Suprapubic skin (tissue), 4 donors: ENCODE measurements at places on chromosomes 2 and 18.

- no peak for DNase-seq
- no peaks in the 10 kb centered on the region for H3K27me3 ChIP-seq
- H3K4me3 ChIP-seq: no peak overlapping the region
- peaks cover 4% of the 10 kb centered on the region for H3K4me1 ChIP-seq
- H3K27ac ChIP-seq: no peak overlapping the region
Measured at GRCh38 chr2:208285853-208286252, 19.8 kb downstream of the PIKFYVE start.

GRCh38 chr2:79200762-79201161, 41.2 kb upstream of the REG3A start:
- no peaks in the 10 kb centered on the region for H3K36me3 ChIP-seq
- H3K4me3 ChIP-seq: no peak overlapping the region
- no peak overlapping the region for H3K27ac ChIP-seq
- no peak for DNase-seq
- H3K4me1 ChIP-seq: no peaks in the 10 kb centered on the region

DNA sequence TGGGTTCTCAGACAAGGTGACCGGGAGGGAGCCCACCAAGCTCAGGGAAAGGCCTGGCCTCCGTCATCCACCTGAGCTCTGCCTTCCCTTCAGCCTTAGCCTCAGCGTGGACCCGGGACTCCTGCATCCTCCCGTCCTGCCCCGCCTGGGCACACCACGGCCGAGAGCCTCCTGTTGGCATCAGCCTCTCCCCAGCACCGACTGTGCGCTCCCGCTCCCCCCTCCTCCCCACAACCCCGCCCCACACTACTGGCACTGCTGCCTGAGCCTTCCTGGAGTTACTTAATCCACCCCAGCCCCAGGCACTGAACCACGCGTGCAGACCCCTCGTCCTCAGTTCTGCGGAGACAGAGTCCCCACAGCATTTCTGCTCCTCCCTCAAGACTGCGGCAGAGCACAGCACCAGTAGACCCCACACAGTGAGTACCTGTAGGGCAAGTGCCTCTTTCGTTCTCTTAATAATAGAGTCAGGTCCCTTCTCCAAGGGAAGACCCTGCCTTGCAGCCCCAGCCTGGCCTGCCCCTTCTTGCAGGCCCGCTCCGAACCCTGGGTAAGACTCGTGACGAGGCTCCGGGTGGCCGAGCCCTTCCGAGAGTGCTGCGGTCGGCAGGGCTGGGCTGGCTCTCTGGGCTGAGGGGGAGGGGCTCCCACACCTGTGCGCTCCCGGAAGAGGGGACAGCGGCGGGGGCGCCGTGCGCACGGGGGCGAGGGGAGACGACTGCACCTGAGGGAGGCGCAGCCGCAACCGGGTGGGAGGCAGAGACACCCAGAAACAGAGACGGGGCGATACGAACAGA, at the start of gene AMER3:
TSS of gene AMER3 (plus strand) at position 285 of the 797 bp plus-strand sequence. CDS start 6,533 bp downstream, outside the sequence.
- H3K36me3 ChIP-seq: no peaks in the 10 kb centered on the region
- peaks cover 65% of the 10 kb centered on the region for H3K27me3 ChIP-seq
- no peak within 1 kb of the TSS for H3K27ac ChIP-seq
- peaks cover 5% of the 10 kb centered on the region for H3K4me1 ChIP-seq
- H3K4me3 ChIP-seq: peak within 1 kb of the TSS; percentile 47

DNA sequence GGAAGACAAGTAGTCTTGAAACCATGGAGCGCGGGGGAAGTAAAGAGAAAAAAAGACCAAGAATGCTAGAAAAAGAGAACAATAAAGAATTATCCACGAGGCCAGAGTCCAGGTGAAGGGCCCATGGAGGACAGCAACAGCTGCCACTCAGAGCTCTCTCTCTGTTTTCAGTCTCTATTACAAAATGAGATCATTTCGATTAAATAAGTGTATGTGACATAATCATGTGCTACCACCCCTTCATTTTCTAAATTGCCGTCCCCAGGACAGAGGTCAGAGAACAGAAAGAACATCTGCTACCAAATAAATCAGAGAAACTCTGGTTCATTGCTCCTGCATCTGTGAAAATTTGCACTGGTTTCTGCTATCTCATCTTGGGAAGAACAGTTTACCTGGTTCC, 838.7 kb downstream of the RNF144A start:
- no peak overlapping the region for H3K4me3 ChIP-seq
- H3K27me3 ChIP-seq: no peaks in the 10 kb centered on the region
- H3K27ac ChIP-seq: no peak overlapping the region
- no peaks in the 10 kb centered on the region for H3K4me1 ChIP-seq
- H3K36me3 ChIP-seq: no peaks in the 10 kb centered on the region

DNA sequence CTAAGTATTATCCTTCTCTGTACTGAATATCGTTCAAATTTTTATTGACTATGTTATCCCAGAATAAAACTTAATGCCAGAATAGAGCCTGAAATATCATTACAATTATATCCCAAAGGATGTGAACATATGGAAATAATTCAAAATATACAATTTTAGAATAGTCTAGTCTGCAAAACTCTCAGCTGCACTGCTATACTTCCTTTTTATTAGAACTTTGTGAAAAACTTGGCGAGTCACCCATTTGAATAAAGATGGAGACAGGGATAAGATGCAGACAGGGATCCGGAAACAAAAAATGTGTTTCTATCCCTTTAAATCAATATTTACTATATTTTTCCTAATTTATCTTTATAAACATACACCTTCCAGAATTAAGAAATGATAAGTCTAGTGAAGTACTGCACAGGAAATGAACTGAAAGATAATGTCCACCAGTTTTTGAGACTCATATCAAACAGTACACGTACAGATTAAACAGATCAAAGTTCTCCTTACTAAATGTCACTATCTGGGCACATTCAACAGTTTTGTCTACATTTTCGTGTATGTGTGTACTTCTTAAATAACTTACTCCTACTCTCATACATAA, 107.8 kb downstream of the MEP1B start:
- H3K27me3 ChIP-seq: no peaks in the 10 kb centered on the region
- H3K4me3 ChIP-seq: no peak overlapping the region
- no peaks in the 10 kb centered on the region for H3K36me3 ChIP-seq
- no peak overlapping the region for H3K27ac ChIP-seq
- DNase-seq: no peak
- H3K4me1 ChIP-seq: peaks cover 19% of the 10 kb centered on the region

DNA sequence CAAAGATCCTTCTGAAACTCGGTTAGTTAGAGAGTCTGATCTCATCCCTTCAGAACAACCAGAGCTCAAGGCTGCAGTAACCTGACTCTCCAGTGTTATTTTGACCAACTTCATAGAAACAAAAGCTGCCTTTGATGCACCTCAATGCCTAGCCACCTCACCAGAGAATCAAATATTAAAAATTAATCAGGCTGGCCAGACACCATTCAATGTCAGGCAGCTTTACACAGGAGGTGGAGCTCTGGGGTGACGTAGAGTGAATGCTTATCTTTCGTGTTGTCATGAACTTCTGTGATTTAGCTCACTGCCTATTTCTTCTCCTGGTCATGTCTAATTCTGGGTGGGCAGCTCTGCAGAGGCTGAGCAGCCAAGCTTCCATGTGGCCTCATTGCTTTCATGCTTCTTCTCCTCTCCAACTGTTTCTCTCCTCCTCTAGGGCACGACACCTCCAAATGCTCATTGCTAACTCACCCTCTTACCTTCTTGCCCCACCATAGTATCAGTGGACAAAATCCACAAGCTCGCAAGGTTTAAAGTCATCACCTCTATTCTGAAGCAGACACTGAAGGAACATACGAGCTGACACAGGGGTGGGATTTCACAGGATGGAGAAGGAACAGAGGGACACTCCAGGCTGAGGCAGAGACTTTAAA, 39.4 kb downstream of the AAK1 start:
- H3K27ac ChIP-seq: no peak overlapping the region
- H3K4me1 ChIP-seq: peaks cover 12% of the 10 kb centered on the region
- no peak for DNase-seq
- H3K27me3 ChIP-seq: no peaks in the 10 kb centered on the region
- no peaks in the 10 kb centered on the region for H3K36me3 ChIP-seq
- H3K4me3 ChIP-seq: no peak overlapping the region
